T-helper 17 cell (primary cell): ENCODE measurements at places on chromosomes 6 and 20. TPM values are rescaled to one million over a fixed set of nuclear protein-coding genes. Genes with fewer than 3 reads are reported as not detected.
A peak's percentile ranks its signal among the peaks of the same experiment; 100 is the strongest.

The FILIP1 gene
- total RNA-seq: 0.07 TPM

The BCKDHB gene
- total RNA-seq: 10.3 TPM

The SLC2A4RG gene
- 98.1 TPM for total RNA-seq

The OPRL1 gene
- 1.4 TPM for total RNA-seq

The RIMS1 gene
- not detected for total RNA-seq

The AHI1 gene
- 29.0 TPM for total RNA-seq

DNA sequence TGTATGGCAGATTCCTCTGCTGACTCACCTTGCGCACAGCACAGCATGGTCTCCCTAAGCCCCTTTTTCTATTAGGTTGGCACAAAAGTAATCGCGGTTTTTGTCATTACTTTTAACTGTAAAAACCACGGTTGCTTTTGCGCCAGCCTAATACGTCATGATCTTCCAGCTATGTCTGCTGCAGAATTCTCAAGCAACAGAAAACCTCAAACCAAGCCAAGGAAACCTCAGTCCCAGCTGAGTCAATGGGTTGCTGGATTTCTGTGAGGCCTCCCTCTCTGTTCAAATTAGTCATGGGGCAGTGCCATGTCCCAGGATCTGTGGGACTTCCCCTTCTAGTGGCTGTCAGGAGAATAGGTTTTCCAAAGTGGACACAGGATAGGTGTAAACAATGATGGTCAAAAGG is 15.7 kb upstream of the ENPP1 start:
- H3K36me3 ChIP-seq: no peaks in the 10 kb centered on the region

- DNase-seq: no peak
- H3K27ac ChIP-seq: peak overlapping the region; percentile 41
- peaks cover 2% of the 10 kb centered on the region for H3K36me3 ChIP-seq
- peaks cover 17% of the 10 kb centered on the region for H3K4me1 ChIP-seq
Observed at GRCh38 chr6:129368970-129369369, 341.0 kb downstream of the ARHGAP18 start.

DNA sequence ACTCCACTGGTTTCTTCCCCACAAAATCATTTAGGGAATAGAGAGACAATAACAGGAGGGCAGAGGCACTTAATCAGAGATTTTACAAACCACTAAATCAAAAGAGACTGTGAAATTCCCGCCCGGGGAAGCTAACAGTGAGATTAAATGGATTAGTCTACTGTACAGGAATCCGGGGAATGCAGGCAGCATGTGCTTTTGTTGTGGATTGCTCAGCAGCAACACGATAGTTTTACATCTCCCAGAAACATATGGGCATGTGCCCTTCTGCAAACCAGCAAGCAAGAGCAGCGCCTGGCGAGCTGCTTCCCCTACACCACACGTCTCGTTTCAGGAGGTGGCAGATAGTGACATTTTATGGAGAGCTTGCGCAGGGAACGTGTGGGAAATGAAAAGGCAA is 382.3 kb downstream of the CD83 start:
- H3K27ac ChIP-seq: no peak overlapping the region
- no peaks in the 10 kb centered on the region for H3K27me3 ChIP-seq
- no peaks in the 10 kb centered on the region for H3K4me1 ChIP-seq

- peaks cover 6% of the 10 kb centered on the region for H3K4me1 ChIP-seq
- no peak overlapping the region for H3K27ac ChIP-seq
- DNase-seq: no peak
- no peak overlapping the region for H3K4me3 ChIP-seq
Observed at GRCh38 chr20:8408587-8409307, 276.7 kb downstream of the PLCB1 start.

DNA sequence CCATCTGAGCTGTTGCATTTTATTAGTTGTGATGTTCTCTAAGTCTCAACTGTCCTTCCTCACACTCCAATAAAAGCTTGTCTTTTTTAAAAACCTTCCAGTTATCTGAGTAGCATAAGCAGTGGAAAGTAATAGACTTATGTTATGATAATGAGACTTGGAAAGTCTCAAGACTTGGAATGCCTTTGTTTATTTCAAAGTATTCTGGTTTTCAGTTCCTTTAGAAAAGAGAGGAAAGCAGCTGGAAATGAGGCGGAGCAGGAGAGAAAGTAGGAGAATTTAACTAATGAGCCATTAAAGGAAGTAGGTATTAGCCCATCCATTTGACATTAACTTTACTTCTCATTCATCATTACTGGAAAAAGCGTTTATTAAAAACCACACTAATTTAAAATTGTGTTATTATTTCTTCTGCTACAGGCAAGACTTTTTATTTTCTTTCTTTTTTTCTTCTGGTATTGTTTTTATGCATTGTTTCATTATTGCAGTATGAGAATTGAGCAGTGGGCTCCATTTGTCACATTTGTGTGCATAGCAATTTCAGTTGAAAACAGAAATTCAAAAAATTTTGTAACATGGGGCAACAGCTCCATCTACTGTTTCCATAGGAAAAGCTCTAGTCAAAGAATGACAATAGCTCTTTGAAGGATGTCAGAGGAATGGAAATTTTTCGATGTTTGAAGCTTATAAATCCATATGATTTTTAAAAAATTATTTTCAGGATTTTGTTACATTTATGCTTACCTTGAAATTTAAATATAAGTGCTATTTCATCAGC is 194.8 kb downstream of the COL9A1 start:
- H3K4me1 ChIP-seq: peaks cover 2% of the 10 kb centered on the region
- H3K27ac ChIP-seq: no peak overlapping the region
- DNase-seq: no peak
- no peak overlapping the region for H3K4me3 ChIP-seq

DNA sequence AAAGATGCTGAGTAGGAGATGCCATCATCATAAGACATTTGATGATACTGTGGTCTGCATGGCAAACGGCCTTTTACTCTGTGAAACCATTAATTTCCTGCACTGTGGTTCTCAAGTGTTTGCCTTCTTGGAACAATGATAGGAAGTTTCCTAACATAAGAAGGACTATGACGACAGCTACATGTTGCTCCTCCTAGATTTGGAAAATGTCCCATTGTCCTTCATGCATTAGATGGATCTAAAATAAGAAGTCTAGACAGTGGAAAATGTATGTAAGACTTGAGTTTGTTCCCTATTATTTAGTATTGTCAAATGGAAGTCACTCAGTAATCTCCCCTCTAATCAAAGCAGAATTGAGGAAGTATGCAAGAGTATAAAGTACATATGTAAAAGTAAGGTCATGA is 98.5 kb upstream of the TMEM170B start:
- no peaks in the 10 kb centered on the region for H3K36me3 ChIP-seq
- H3K4me1 ChIP-seq: no peaks in the 10 kb centered on the region
- DNase-seq: no peak
- no peak overlapping the region for H3K4me3 ChIP-seq
- no peak overlapping the region for H3K27ac ChIP-seq

- peaks cover 9% of the 10 kb centered on the region for H3K36me3 ChIP-seq
- no peaks in the 10 kb centered on the region for H3K27me3 ChIP-seq
- DNase-seq: no peak
- H3K27ac ChIP-seq: no peak overlapping the region
- no peak overlapping the region for H3K4me3 ChIP-seq
Observed at GRCh38 chr6:47579040-47579439, 101.5 kb downstream of the CD2AP start.

- peaks cover 12% of the 10 kb centered on the region for H3K27me3 ChIP-seq
- no peak for DNase-seq
- H3K4me3 ChIP-seq: no peak overlapping the region
- H3K36me3 ChIP-seq: no peaks in the 10 kb centered on the region
Observed at GRCh38 chr6:16061818-16062217, 67.1 kb upstream of the MYLIP start.

DNA sequence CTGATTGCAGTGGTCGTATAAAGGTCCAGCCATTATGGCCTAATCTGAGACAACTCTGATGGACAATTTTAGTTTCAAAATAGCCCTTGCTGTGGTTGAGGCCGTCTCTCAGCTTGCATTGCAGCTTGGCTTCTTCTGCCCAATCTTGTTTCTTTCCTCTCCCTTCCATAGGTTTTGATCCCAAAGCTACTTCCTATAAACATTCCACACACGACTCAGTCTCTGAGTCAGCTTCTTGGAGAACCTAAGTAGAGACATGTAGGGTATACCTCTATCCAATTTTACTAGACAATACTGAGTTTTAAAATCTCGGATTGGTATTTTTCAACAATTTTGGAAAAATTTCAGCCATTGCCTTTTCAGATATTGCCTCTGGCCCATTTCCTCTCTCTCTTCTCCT is 13.4 kb downstream of the IYD start:
- no peak overlapping the region for H3K27ac ChIP-seq
- H3K27me3 ChIP-seq: peaks cover 32% of the 10 kb centered on the region
- peaks cover 2% of the 10 kb centered on the region for H3K36me3 ChIP-seq
- H3K4me3 ChIP-seq: no peak overlapping the region

GRCh38 chr6:168190646-168191443 is 111.8 kb upstream of the FRMD1 start:
- no peak for DNase-seq
- peaks cover 5% of the 10 kb centered on the region for H3K4me1 ChIP-seq
- no peaks in the 10 kb centered on the region for H3K36me3 ChIP-seq
- no peak overlapping the region for H3K4me3 ChIP-seq
- H3K27me3 ChIP-seq: peaks cover 52% of the 10 kb centered on the region

DNA sequence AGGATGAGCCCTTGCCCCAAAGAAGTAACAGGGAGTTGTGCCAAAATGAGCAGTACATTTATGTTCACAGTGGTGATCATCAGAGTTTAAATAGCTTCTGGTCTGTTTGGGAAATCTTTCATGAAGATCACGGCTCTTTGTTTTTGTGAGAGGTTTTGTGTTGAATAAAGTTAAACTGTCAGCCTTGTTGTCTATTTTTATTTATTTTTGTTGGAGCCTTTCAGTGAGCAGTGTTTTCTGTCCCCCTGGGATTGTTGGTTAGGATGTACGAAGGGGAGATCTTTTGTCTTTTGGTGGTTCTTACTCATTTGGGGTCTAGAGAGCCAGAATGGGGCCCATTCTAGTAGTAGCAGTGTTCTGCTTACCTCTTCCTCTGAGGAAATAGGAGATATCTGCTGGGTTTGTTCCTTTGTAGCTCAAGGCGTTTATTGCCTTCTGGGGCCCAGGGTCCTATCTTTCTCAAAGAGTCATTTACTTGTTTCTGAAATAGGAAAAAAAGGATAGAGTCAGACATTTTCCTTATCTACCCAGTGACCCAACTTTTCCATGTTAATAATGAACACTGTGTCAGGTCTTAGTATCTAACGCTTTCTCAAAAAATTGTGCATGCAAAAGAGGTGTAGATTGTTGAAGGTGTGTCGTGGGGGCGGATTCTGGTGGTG is 157.4 kb downstream of the JARID2 start:
- peak overlapping the region; percentile 47 for H3K4me3 ChIP-seq
- H3K4me1 ChIP-seq: peaks cover 70% of the 10 kb centered on the region
- H3K36me3 ChIP-seq: peaks cover 7% of the 10 kb centered on the region
- H3K27me3 ChIP-seq: no peaks in the 10 kb centered on the region

DNA sequence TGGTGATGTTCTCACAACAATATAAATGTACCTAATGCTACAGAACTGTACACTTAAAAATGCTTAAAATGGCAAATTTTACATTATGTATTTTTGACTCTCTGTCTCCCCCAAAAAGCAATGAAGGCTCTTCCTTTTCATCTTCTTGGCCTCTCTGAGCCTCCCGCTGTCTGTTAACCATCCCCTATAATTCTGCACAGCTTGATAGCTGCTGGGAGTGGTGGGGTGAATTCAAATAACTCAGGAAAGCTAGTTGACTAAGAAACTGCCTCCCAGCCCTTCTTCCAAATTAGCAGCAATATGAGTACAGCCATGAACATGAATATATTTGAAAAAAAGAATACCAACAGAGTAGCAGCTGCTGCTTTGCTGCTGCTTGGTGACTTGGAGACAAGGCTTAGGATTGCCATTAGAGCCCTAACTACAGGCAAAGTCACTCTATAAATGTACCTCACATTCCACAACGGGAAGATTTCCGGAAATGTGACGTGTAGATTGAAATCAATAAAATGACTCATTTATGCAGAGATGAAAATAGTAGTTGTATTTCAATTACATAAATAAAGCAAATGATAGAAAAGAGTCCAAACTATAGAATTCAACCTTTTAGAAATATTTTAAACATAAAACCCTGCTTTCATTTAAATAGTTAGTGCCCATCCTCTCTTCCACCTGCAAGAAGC is 200.1 kb upstream of the HEY2 start:
- no peak overlapping the region for H3K27ac ChIP-seq
- H3K27me3 ChIP-seq: peaks cover 37% of the 10 kb centered on the region
- no peaks in the 10 kb centered on the region for H3K36me3 ChIP-seq
- DNase-seq: no peak

DNA sequence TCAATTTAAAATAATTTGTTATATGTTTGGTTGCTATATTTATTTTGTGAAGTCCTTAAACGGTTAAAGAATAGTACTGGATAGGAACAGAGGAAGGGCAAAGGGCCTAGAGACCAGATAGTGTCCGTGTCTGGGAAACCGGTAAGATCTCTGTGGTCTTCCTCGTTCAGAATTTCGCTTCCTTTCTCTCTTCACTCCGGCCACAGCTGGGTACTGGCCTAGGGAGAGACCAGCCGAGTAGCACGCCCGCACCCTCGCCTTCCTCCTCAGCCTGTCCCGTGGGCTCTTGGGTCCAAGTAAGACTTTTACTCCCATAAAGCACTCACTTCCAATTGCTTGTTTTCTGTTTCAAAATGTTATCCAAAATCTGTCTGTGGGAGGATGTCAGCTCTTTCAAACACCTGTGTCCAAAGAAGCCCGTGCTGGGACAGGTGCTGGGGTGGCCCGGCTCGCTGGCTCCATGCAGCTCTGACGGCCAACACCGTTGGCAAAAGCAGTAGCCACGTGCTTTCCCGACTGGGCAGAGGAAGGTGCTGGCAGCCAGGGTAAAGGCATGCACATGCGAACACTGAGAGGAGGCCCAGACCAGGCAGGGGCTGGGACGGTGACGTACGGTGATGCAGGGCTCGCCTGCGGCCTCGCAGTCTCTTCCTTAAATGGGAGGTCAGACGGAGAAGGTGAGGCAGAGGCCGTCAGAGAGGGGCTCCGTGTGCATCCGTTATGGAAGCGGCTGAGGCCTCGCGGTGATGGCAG is 112.2 kb downstream of the IRF4 start:
- H3K4me1 ChIP-seq: peaks cover 47% of the 10 kb centered on the region
- H3K27me3 ChIP-seq: no peaks in the 10 kb centered on the region
- H3K36me3 ChIP-seq: peaks cover 3% of the 10 kb centered on the region
- peak overlapping the region; percentile 83 for H3K27ac ChIP-seq
- no peak overlapping the region for H3K4me3 ChIP-seq

DNA sequence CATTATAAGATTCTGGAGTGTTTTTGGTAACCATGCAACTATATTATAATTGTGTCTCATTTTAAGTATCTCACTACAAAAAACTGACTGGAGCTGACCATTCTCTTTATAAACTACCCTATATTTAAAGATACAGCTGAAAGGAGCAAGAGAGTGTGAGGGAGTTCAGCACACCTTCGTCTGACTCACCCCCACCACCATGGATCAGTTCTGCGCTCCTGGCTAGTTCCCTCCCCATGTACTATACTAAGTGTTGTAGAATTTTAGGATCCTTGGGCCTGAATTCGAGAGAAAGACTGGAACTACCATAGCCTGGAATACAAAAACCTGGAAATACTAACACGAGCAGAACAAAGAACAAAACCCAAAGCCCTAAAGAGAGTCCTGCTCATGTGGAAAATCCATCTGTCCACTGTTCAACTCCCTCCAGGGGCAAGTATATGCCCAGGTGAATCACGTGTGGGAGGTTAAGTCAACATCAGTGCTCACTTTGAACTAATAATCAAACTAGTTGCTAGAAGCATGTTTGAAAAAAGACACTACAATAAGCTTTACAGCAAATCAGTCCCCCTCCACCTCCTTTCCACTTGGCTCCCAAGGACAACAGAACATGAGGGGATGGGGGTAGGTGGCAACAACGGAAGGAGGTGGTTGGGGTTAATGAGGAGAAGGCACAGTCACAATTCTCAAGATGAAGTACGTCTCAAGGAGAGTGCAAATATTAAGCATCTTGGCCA is 46.8 kb downstream of the ELOVL5 start:
- peak overlapping the region; percentile 97 for H3K27ac ChIP-seq
- H3K27me3 ChIP-seq: no peaks in the 10 kb centered on the region
- H3K4me3 ChIP-seq: peak overlapping the region; percentile 87
- DNase-seq: no peak
- peaks cover 3% of the 10 kb centered on the region for H3K36me3 ChIP-seq
- H3K4me1 ChIP-seq: peaks cover 72% of the 10 kb centered on the region
